CD4-positive, alpha-beta T cell treated with Interleukin-6 at 100 ng/mL for 8 hours (primary cell): ENCODE measurements at places on chromosomes 5 and 9.

DNA sequence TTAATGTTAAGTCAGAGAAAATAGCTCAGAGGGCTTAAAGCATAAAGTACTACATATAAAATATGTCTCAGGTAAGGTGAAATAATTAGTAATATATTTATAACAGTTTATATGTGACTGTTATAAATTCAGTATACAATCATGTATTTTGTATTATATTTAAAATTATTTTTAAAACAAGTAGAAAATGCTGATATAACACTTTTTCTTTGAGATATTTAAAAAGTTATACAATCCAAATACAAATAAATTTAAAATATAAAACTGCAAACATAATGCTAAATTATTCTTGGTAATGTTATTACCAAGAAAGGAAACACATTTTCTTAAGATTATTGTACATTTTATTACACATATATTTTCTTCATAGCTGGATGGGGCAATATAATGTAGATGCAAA lies 539.9 kb upstream of the CDH9 start:
- no peak for DNase-seq

GRCh38 chr5:157086751-157087359 lies 22.0 kb downstream of the HAVCR2 start:
- no peak for DNase-seq

DNA sequence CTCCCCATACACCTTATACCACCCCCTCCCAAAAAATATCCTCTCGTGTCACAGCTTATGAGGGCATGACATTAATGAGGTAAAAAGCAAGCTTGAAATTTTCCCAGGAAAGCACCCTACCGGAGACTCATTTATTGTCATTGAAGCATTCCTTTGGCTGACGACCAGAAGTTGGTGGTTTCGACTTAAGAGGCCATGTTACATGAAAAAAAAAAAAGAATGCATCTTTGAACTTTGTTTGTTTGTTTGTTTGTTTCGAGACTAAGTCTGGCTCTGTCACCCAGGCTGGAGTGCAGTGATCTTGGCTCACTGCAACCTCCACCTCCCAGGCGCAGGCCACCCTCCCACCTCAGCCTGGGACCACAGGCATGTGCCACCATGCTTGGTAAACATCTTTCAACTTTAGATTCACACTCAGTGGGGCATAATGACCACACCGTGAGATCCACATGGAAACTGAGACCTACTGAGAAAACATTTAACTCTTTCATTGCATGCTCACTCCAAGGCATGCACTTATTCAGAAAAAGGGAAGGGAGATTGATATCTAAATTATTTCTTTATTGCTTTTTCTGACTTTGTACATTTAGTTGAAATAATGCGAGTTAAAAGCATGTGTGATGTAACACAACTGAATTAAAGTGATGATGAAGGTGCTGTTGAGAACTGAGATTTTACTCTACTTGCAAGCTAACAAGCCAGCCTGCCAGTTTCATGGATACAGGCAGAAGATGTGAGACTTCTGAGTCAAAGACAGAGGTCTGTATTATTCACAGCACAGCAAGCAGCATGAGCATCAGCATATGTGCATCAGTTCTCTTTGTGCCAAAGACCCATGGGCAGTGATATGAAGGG lies 5.1 kb upstream of the RAB14 start:
- no peak for DNase-seq

GRCh38 chr5:74035521-74035937 lies 409.5 kb downstream of the ARHGEF28 start:
- DNase-seq: no peak

GRCh38 chr9:7342736-7343135 lies 456.8 kb downstream of the DMAC1 start:
- no peak for DNase-seq

- no peak for DNase-seq
Measured at GRCh38 chr5:53246042-53246836, 136.7 kb upstream of the MOCS2 start.

GRCh38 chr5:36060420-36060887 lies 6.2 kb downstream of the UGT3A2 start:
- DNase-seq: no peak

- DNase-seq: no peak
Measured at GRCh38 chr5:52783226-52783959, 4.3 kb upstream of the ITGA1 start.

DNA sequence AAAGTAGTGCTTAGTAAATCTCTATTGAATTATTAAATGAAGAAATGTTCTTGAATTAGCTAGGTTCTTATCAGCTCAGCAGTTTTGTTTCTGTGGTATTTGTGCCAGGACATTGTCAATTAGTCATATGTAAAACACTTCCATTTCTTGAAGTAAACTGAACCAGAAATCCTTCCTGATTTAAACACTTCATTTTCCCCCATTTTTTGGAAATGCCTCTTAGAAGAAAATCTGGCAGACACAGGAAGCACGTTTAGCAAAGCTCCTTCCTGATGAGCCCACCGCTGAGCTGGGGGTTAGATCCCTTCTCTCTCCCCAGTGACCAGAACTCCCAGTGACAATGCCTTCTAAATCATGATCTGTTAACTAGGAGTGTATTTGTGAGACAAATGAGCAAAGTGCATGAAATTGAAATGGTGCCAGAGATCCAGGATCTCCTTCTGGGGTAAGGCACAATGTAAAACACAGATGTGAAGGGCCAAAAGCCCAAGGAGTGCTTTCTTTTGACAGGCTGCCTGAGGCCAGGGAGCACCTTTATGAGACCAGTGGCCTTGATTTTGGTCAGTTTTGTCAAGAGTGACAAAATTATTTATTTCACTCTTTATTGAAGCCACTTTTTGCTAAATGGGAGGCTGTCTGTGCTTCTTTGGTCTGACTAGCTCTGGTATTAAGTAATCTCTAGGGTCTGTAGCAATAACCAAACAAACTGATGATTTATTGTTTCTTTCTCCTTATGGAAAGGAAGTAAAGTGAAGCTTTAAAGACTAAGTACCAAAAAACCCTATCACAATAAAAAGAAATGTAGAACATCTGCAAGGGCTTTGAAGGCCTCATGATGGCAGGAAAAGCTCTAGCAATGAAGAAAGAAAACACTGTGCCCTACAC lies 25.5 kb upstream of the RUSC2 start:
- no peak for DNase-seq

DNA sequence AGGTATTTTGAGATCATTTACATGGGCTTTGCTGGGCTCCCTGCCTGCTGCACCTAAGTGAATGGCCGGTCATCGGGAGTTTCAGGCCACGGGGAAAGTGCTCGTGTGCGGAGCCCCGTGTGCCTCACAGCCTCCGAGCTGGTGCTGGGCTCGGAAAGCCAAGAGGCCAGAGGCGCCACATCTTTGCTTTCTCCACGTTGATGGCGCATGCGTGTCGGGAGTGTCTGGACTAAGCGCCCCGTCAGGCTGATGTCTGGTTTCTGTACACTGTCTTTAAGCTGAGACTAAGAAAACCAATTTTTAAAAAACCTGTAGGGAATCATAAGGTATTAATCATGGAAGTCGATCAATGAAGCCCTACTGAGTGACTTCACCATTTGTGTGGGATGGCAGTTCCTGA lies 69.1 kb downstream of the OTULIN start:
- no peak for DNase-seq

GRCh38 chr9:34652602-34653000 lies 616 bp downstream of the IL11RA start:
- DNase-seq: no peak

DNA sequence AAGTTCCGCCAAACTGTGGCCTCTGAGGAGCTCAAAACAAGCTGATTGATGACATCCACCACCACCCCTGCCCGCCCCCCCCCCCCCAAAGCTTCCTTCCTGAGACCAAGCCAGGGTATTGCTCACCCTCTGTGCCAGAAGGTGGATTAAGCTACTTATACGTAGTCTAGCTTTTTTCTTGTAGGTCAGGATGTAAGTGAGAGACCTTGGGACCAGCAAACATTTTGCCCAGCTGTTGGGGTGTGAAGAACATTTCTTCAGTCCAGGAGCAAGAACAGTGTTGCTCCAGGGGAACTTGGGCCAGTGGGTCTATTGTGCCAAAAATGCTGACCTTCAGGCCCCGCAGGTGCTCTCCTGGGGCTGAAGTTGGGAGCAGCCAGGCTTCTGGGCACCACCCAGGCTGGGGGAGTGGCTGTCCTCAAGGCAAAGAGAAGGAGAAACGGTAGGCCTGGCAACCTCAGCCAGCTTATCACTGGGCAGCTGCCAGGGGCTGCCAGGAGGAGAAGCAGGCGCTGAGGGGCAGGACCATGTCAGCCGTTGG lies 18.0 kb downstream of the NEURL1B start:
- no peak for DNase-seq

DNA sequence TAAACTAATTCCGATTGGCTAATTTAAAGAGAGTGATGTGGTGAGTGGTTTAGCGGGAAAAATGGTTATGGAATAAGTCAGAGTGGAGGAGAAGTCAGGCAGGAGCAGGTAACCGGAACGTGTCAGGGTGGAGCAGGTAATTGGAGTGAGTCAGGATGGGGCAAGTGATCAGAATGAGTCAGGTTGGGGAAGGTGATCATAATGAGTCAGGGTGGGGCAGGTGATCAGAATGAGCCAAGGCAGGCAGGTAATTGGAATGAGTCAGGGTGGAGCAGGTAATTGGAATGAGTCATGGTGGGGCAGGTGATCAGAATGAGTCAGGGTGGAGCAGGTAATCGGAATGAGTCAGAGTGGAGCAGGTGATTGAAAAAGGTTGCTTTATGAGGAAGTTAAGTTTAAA lies 101.4 kb downstream of the TMEM167A start:
- no peak for DNase-seq

DNA sequence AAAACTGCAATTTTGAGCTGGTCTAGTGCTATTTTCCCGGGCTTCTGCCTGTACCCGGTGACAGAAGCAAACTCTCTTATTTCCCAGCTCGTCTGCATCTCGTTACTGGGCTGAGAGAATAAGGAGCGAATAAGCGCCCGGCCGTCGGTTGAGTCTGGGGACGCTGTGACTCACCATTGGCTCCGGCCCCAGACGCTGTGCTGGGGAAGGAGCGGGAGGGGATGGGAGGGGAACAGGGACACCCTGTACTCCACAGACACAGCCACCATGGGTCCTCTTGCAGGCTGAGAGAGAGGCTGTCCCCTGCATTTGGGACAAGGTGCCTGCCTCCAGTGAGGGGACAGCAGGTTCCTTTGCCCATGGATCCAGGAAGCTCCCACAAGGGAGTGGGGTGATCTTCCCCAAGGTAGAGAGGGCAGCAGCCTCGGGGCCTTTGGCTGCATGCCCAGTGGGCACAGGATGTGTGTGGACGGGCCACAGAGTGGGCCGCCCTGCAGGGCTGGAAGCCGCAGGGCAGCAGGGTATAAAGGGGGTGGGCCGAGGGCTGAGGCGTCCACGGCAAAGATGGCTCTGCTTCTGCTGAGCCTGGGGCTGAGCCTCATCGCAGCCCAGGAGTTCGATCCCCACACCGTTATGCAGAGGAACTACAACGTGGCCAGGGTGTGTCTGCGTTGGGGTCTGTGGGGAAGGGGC lies at the start of gene LCN9:
LCN9 (plus strand) TSS at position 552 of the 693 bp plus-strand sequence; CDS start at position 565, 13 bp downstream.
- DNase-seq: no peak

- DNase-seq: no peak
Measured at GRCh38 chr9:125407432-125407973, 145.9 kb downstream of the GAPVD1 start.

DNA sequence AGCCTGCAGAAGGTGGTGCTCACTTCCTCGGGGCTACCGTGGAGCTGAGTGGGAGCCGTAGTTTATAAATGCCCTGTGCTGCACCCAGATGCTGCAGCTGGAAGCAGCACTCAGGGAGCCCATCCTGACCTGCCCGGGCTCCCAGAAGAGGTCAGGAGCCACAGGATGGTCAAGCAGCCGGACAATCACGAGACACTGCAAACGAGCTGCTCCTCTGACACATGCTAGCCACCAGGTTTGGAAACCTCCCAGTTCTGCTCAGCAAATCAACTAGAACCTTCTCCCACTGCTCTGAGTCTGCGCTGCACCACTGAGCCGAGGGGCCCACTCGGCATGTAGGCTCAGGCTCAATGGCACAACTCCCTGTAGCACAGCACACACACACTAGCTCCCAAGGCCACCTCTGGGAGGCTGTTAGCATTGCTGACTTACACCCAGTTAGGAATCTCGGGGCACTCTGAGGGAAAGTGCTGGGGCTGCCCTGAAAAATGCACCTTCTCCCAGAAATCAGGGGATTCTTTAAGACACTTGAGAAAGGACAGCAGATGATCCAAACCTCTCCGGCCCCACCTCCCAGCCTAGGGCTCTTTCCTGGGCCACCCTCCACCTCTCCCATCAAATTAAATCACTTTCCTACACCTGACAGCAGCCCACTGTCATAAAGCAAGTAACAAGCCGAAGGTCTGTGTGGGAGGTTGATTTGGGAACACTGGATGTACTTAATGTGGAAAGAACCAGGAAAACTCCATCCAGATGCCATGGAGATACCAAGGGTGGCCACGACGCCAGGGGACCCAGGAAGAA lies 59.1 kb downstream of the PSMB7 start:
- DNase-seq: no peak

- no peak for DNase-seq
Measured at GRCh38 chr9:5375091-5375490, 35.4 kb upstream of the RLN1 start.

- no peak for DNase-seq
Measured at GRCh38 chr5:168802337-168802736, 223.2 kb upstream of the PANK3 start.

GRCh38 chr9:128884164-128884563 lies 2.2 kb downstream of the LRRC8A start:
- no peak for DNase-seq

DNA sequence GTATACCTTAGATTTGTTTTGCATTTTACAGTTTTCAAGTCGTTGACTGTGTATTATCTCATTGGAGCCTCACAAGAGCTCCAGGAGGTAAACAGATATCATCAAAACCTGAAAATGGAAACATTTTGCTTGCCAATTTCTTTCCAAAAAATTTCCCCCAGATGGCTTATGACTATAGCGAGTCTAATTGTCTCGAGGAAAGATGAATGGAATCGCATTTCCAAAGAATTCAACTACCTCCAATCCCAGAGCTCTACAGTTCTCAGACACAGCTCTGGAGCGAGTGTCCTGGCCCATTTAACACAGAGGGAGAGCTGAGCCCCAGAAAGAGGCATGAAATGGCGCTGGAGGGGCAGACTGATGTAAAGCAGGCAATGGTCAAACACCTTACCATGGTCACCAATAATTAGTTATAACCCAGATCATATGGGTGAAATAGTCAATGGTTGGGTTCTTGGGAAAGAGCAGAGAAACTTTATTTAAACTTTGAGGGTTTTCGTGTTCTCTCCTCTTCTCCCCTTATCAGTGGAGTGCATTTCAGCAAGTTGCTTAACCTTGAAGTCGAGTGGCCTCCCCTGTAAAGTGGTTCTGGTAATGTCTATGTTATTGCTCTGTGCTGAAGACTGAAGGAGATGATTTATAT lies 168.2 kb downstream of the ZDHHC21 start:
- DNase-seq: no peak

GRCh38 chr5:124919076-124919475 lies 172.6 kb upstream of the ZNF608 start:
- DNase-seq: no peak

DNA sequence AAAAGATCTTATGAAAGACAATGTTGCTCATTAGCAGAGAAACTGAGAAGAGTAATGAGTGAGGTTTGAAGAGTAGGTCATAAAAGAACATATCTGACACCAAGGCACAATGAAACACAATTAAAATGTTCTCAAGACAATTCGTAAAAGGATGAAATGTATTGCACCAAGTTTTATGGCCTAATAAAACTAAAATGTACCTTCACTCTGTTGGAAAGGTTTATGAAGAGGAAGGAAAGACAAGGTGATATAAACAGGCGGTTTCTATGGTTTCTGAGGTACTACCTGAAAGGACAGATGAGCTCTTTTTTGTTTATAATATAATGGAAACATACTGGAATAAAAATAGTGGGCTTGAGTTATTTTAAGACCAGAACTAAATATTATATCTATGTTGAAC lies 821.3 kb downstream of the TAF11L14 start:
- no peak for DNase-seq
